Lung (tissue), 17 donors: ENCODE measurements at places on chromosomes 3 and 15.
A peak's percentile ranks its signal among the peaks of the same experiment; 100 is the strongest.

GRCh38 chr3:31274326-31275024, 258.2 kb upstream of the STT3B start:
- DNase-seq, result no peak

DNA sequence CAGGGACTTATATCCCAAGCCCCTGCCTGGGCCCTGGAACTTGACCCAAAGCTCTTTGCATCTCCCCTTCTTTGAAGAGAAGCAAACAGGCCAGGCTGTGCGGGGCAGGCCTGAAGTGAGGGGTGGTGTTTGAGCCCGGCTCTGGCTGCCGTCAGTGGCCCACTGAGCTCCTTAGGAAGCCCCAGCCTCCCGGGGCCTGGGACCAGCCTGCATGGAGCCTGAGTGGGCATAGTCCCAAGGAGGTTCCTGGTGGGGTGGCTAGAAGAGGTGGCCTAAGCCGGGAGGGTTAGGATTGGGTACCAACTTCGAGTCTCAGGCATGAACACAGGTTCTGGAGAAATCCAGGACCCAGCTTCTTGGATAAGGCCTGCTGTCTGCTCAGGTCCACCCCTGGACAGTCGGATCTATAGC, 6.4 kb downstream of the TMIE start:
- no peak for DNase-seq

DNA sequence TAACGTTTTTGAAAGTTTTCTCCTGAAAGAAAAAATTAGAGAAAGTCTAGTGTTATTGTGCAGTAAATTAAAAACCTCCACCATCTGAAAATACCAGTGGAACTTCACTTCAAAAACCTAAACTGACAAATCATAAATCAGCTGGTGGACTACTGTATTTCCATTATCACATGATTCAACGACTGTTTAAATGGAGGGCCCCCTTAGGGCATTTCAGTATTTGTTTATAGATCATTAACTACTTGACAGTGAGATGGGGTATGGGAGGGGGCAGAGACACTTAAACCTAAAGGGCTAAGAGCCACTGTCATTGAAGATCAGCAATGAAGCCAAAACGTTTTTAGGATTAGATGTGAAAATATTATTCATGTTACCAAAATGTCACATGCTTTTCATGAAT, 8.8 kb upstream of the C15orf61 start:
- no peak for DNase-seq

- no peak for DNase-seq
Measured at GRCh38 chr3:113825090-113825489, 13.5 kb upstream of the GRAMD1C start.

- no peak for DNase-seq
Measured at GRCh38 chr15:99212406-99212805, 37.0 kb downstream of the TTC23 start.

GRCh38 chr3:11570789-11571495, 72.8 kb downstream of the VGLL4 start:
- no peak for DNase-seq

DNA sequence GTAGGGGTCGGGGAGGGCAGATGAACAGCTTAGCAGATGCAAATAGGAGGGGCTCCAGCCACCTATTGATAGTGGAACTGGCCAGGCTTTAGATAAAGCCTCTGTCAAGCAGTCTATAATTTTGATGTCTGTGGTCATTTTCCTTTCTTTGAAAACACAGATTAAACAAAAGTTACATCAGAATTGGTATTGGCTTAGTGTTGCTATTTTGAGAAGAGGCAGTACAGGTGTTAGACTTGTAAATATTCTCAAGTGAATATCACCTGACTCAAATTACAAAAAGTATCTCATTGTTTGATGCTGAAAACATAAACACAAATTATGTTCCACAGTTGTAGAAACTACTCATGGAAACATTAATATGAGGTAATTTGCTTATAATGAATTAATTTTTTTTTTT, 18.1 kb downstream of the GHRL start:
- no peak for DNase-seq

GRCh38 chr15:87896936-87897335, 359.6 kb downstream of the NTRK3 start:
- DNase-seq, result no peak

DNA sequence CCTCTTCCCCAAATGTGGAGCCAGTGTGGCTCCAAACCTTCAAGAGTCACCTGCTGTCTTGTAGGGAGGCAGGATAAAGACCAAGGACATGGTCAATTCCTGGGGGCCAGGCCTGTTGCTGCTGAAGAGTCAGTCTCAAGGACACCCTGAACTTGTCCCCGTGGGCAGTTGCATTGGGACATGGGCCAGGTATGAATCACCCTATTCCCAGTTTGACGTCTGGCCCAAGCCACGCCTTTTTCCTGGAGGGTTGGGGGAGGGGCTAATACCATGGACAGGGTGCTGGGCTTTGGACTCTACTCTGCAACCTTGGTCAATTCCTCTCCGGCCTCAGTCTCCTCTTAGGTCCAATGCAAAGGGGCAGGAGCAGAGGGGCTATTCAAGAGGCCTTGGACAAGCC, 10.4 kb downstream of the ATP2B2 start:
- no peak for DNase-seq

GRCh38 chr15:48962662-48963523, 826 bp downstream of the SHC4 start:
- DNase-seq, result peak; percentile 54

- DNase-seq, result no peak
Measured at GRCh38 chr3:5136919-5137429, 14.9 kb downstream of the ARL8B start.

- DNase-seq, result no peak
Measured at GRCh38 chr3:27500035-27500434, 15.9 kb upstream of the SLC4A7 start.

- DNase-seq, result no peak
Measured at GRCh38 chr15:41416128-41416741, 660 bp upstream of the RTF1 start.

- no peak for DNase-seq
Measured at GRCh38 chr3:177463863-177464262, 266.6 kb upstream of the TBL1XR1 start.

GRCh38 chr3:155938409-155938808, 68.0 kb downstream of the GMPS start:
- DNase-seq, result no peak

DNA sequence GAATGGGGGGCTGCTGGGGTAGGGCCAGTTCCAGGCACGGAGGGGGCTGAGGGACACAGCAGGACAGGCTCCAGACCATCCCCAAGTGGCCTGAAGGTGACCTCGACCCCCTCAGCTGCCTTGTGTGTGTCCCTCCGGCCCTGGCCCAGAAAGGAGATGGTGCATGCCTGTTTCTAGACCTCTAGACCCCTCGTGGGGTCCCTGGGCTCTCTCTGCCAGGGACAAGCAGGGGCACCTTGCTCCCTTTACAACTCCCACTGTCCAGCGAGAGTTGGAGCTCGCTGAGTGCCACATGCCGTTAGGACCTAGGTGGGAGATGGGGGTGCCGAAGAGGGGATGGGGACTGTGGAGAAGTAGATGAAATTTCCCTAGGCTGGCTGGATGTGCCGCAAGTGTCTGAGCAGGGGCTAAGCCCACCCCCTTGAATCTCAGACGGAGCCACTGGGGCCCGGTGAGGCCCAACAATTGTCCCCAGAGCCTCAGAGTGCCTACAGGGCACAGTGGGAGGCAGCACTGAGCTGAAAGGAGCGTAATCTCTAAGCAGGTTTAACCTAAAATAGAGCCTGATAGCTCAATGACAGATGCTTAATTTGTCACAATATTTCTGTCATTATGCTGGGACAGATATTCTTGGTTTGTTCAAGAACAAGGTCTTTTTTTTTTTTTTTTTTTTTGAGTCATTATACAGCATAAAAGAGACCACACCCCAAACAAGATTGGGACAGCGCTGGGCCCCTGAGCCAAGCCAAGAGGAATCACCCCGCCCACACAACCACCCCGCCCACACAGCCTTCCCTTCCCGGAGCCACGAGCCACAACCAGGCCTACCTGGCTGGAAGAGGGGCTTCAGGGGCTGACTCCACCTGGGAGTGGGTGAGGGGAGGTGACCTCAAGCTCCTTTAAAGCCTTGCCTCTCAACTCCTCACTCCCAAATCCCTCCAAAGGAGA, 23.6 kb upstream of the KLF13 start:
- DNase-seq, result no peak

DNA sequence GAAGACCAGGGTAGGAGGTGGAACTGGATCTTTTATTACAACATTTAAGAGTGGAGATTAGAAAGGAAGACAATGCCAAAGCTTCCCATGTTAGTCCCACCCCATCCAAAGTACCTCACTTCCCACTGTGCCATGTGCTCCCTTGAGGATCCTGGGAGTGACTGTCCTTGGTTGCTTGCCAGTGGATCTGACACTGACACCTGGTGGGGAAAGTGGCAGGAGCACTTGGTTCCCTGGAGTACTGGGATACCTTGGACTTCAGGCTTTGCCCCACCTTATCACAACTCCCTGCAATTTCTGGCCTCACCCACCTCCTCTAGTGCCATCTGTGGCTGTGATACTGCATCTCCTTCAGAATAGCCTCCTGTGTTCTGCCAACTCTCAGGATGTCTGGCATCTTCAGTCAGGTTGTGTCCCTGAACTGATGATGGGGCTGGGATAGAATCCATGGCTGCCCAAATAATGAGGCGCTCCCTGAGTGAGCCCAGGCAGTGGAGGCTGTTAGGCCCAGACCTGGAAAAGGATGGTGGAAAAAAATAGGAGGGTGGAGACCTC, 1.3 kb downstream of the ELL3 start:
- DNase-seq, result peak; percentile 23

GRCh38 chr3:119297169-119297568, 3.0 kb downstream of the ARHGAP31 start:
- no peak for DNase-seq

GRCh38 chr3:36166477-36166876, 213.8 kb upstream of the STAC start:
- no peak for DNase-seq

- DNase-seq, result no peak
Measured at GRCh38 chr3:58798312-58798711, 131.7 kb upstream of the FAM3D start.

GRCh38 chr3:190912736-190913135, 50.2 kb upstream of the GMNC start:
- DNase-seq, result no peak

- peak; percentile 46 for DNase-seq
Measured at GRCh38 chr3:42608581-42608980, 8.1 kb downstream of the NKTR start.

DNA sequence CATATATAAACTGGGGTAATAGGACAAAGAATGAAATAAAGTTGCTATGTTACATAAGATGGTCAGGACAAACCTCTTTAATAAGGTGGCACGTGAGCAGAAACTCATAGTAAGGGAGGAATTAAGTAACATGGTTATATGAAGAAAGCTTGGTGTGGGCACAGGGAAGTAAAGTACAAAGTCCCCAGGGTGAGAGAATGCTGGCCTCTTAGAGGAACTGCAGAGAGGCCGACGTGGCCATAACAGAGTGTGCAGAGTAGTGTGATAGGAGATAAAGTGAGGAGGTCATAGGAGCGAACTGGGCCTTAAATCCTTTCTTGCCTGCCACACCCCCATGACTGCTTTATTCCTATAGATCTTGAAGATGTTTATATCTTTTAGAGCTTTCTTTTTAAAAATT, 17.4 kb upstream of the RBMS3 start:
- DNase-seq, result no peak

DNA sequence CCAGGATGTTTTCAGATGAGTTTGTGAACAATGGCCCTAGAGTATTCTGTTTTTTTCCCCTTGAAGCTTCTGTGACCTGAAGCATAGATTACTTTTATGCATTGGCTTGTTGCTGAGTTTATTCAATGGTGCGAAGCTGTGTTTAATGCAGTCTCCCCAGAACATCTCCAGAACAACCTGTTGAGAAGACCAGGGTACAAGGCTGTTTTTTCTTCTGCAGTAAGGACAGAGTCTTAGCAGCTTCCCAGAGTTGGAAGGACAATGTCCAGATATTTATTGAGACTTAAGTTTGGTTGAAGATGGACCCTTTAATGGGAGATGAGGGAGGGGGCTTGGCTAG, 295.6 kb downstream of the LRTM1 start:
- no peak for DNase-seq

GRCh38 chr3:7843441-7843840, 658.2 kb upstream of the LMCD1 start:
- peak; percentile 56 for DNase-seq

DNA sequence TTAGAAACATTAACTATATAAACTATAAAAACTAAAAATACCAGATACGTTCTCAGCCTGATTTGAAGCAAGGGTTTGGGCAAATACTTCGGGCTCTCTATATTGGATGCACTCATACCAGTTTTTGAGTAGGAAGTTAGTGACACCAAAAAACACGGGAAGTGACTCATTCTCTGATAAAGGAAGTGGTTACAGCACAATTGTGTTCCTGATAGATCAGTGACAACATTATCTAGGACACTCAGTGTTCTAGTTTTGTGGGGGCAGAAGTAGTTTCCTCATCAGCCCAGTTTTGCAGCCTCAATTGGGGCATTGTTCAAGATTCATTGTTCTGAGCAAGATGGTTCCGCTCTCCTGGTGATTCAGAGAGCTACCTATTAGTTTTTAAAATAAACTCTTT, 469.6 kb upstream of the DPPA4 start:
- DNase-seq, result no peak

DNA sequence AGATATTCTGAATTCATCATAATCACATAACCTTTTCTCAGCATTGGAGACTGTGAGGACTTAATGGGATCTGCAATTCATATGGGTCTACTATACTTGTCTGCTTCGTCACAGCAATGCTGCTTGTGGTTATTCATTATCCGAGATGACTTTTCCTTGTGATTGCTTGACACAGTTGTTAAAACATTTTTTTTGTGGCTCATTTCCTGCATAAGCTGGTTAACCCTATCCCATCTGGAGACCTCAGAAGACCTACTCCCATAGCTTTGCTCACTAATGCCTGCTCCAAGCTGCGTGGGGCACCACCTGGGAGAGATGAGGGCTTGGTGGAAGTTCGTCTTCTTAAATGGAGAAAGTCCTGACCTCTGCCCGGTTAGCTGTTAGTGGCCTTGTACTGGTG, 360.8 kb downstream of the CHST2 start:
- DNase-seq, result no peak

GRCh38 chr3:191987831-191988350, 526.9 kb downstream of the PYDC2 start:
- no peak for DNase-seq

DNA sequence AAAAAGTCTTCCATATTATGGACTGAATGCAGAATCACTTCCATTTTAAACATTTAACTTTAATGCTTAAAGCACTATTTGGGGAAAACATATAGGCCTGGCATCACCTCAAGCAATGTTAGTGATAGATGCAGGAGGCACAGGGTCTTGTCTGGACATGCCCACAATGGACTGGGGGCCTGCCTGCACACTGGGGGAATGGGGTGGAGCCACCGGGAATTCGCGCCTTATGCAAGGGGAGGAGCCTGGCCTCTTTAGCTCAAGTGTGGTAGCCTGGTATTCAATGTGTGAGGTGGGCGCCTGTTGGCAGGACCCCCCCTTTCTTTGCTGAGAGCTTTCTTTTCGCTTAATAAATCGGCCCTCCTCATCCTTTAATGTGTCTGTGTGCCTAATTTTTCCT, 29.9 kb downstream of the ACKR4 start:
- no peak for DNase-seq
